Lung (tissue), 17 donors: ENCODE measurements at places on chromosomes 11 and 22. TPM values are rescaled to one million over a fixed set of nuclear protein-coding genes. Genes with fewer than 3 reads are reported as not detected.

DNA sequence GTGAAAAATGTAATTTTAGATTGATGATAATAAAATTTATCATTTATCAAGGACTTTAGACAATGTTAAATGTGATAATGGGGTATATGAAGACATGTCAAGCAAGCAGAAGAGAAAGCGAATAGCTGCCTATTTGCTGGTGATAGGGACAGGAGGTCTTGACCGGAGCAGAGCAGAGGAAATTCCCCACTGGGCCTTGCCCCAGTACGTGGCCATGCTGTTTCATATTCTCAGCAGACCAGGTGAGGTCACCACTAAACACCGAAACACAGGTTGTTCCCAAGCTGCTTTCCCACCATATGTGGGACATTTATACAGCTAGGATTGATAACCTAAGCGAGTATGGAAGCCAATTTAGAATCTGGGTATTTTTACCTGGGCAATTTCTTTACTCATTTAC, 1629.6 kb downstream of the FAM181B start:
- no peaks in the 10 kb centered on the region for H3K27me3 ChIP-seq
- H3K27ac ChIP-seq, result no peak overlapping the region
- no peak for DNase-seq
- no peaks in the 10 kb centered on the region for H3K4me1 ChIP-seq
- no peak overlapping the region for H3K4me3 ChIP-seq

- H3K36me3 ChIP-seq, result no peaks in the 10 kb centered on the region
- peaks cover 43% of the 10 kb centered on the region for H3K27me3 ChIP-seq
- H3K4me3 ChIP-seq, result no peak within 1 kb of the TSS
Measured at GRCh38 chr22:26169315-26170111, at the start of gene SEZ6L. Gene SEZ6L, plus strand, starts transcription at chr22:26169462. Its CDS starts 208 bp downstream, at chr22:26169670.

- no peak overlapping the region for H3K27ac ChIP-seq
- H3K4me3 ChIP-seq, result no peak overlapping the region
- H3K27me3 ChIP-seq, result no peaks in the 10 kb centered on the region
- H3K4me1 ChIP-seq, result peaks cover 3% of the 10 kb centered on the region
Measured at GRCh38 chr22:35663371-35663770, 15.1 kb downstream of the APOL6 start.

DNA sequence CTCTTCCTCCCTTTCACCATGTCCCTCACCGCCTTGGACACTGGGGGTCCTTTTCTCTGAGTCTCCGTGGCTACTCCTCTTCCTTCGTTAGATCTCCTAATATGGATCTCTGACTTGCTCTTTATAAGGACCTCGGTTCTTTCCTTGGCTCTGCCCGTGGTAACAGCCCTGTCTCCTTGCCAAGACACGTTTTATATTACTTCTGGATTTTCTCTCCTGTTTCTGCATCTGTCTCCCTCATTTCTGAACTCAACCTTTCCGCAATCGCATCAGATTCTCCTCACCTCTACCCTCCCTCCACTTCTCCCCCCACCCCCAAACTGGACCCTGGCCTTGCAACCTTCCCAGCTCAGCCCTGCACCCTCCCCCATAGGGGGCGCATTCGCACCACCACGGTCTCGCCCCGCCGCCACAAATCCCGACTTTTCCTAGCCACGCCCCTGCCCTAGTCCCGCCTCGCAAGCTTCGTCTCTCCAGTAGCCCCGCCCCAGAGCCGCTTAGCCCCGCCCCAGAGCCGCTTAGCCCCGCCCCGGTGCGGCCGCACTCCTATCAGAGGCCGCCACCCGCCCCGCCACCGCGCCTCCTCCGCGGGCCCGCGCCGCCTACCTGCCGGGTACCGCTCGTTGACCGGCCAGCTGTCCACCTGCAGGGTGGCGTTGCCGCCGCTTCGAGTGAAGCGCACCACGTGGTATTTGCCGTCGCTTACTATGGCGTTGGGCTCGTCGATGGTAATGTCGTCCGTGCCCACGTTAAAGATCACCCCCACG, 39.0 kb downstream of the SLC22A12 start:
- no peak overlapping the region for H3K4me3 ChIP-seq
- H3K36me3 ChIP-seq, result no peaks in the 10 kb centered on the region
- no peak overlapping the region for H3K27ac ChIP-seq
- no peak for DNase-seq
- H3K4me1 ChIP-seq, result no peaks in the 10 kb centered on the region
- peaks cover 16% of the 10 kb centered on the region for H3K27me3 ChIP-seq

DNA sequence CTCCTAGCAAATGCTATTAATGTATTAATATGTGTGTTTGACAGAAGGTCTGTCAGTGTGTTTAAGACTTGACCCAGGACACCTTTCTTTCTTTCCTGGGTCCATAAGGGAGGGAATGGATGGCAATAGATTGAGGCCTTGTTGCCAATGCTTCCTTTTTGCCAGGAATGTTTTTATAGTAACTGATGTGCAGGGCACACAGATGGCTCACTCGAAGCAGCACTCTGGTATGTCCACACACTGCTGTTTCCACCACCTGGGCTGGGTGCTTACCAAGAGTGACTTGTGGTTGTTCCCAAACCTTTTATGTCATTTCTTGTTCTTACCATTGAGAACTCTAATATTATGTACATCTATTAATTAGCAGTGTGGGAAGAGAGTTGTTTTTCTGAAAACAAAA, 396.9 kb upstream of the SYN3 start:
- H3K4me3 ChIP-seq, result no peak overlapping the region
- H3K27me3 ChIP-seq, result no peaks in the 10 kb centered on the region
- no peaks in the 10 kb centered on the region for H3K36me3 ChIP-seq
- DNase-seq, result no peak
- no peaks in the 10 kb centered on the region for H3K4me1 ChIP-seq
- no peak overlapping the region for H3K27ac ChIP-seq

- no peak for DNase-seq
- H3K27ac ChIP-seq, result no peak overlapping the region
- H3K4me3 ChIP-seq, result no peak overlapping the region
- H3K27me3 ChIP-seq, result no peaks in the 10 kb centered on the region
- no peaks in the 10 kb centered on the region for H3K36me3 ChIP-seq
Measured at GRCh38 chr11:118281284-118281683, 17.2 kb upstream of the MPZL2 start.

- peaks cover 5% of the 10 kb centered on the region for H3K4me1 ChIP-seq
- no peak for DNase-seq
- no peaks in the 10 kb centered on the region for H3K27me3 ChIP-seq
- no peaks in the 10 kb centered on the region for H3K36me3 ChIP-seq
- no peak overlapping the region for H3K4me3 ChIP-seq
- H3K27ac ChIP-seq, result no peak overlapping the region
Measured at GRCh38 chr11:100709233-100709957, 22.3 kb downstream of the ARHGAP42 start.

- no peaks in the 10 kb centered on the region for H3K27me3 ChIP-seq
- DNase-seq, result peak; percentile 77
- no peak overlapping the region for H3K4me3 ChIP-seq
- no peak overlapping the region for H3K27ac ChIP-seq
Measured at GRCh38 chr11:76602431-76602861, 68.1 kb downstream of the LRRC32 start.

- no peaks in the 10 kb centered on the region for H3K36me3 ChIP-seq
- no peak overlapping the region for H3K27ac ChIP-seq
- H3K27me3 ChIP-seq, result no peaks in the 10 kb centered on the region
- no peak overlapping the region for H3K4me3 ChIP-seq
Measured at GRCh38 chr22:27344546-27344945, 457.0 kb downstream of the MN1 start.

GRCh38 chr11:73331138-73331916, 23.3 kb downstream of the ARHGEF17 start:
- peak overlapping the region; percentile 13 for H3K27ac ChIP-seq
- H3K36me3 ChIP-seq, result no peaks in the 10 kb centered on the region
- no peaks in the 10 kb centered on the region for H3K27me3 ChIP-seq
- H3K4me1 ChIP-seq, result peaks cover 69% of the 10 kb centered on the region
- DNase-seq, result peak; percentile 90

GRCh38 chr11:1827931-1828330, 6.9 kb upstream of the SYT8 start:
- DNase-seq, result no peak
- H3K4me1 ChIP-seq, result peaks cover 46% of the 10 kb centered on the region
- H3K27ac ChIP-seq, result no peak overlapping the region
- H3K36me3 ChIP-seq, result no peaks in the 10 kb centered on the region

- H3K27ac ChIP-seq, result no peak overlapping the region
- DNase-seq, result no peak
- no peaks in the 10 kb centered on the region for H3K4me1 ChIP-seq
- no peaks in the 10 kb centered on the region for H3K27me3 ChIP-seq
Measured at GRCh38 chr11:9697766-9698165, 33.9 kb downstream of the SWAP70 start.

GRCh38 chr11:79956061-79956460, 515.2 kb upstream of the TENM4 start:
- no peak overlapping the region for H3K4me3 ChIP-seq
- H3K36me3 ChIP-seq, result no peaks in the 10 kb centered on the region
- DNase-seq, result no peak

DNA sequence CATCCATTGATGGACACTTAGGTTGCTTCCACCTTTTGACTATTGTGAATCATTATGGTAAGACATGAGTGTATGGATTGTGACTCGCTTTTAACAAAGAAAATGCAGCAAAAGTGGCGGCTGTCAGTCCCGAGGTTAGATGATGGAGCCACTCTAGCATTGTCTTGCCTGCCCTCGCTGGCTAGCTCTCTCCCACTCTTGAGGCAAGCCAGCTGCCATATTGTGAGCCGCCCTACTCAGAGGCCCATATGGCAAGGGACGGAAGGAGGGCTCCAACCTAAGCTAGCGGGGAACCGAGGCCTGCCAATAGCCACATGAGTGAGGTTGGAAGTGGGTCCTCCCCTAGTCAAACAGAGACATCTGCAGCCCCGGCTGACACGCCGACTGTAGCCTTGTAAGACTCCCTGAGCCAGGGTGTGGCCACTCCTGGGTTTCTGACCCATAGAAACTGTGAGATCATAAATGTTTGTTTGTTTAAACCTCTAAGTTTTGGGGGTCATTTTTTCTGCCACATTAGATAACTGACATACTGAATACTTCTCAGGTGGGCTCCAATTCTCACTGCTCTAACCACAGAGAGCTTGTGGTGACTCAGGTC, 160.2 kb downstream of the LDLRAD3 start:
- H3K27ac ChIP-seq, result no peak overlapping the region
- peaks cover 5% of the 10 kb centered on the region for H3K4me1 ChIP-seq
- no peaks in the 10 kb centered on the region for H3K36me3 ChIP-seq
- no peaks in the 10 kb centered on the region for H3K27me3 ChIP-seq
- no peak for DNase-seq

GRCh38 chr11:115084231-115084630, 405.9 kb downstream of the NXPE2 start:
- H3K27ac ChIP-seq, result no peak overlapping the region
- no peaks in the 10 kb centered on the region for H3K4me1 ChIP-seq
- no peak for DNase-seq
- no peaks in the 10 kb centered on the region for H3K36me3 ChIP-seq
- H3K4me3 ChIP-seq, result no peak overlapping the region

- peaks cover 79% of the 10 kb centered on the region for H3K36me3 ChIP-seq
- no peaks in the 10 kb centered on the region for H3K27me3 ChIP-seq
- H3K4me1 ChIP-seq, result peaks cover 25% of the 10 kb centered on the region
Measured at GRCh38 chr11:64771861-64772260, 6.5 kb downstream of the SF1 start.

- H3K4me3 ChIP-seq, result no peak overlapping the region
- peaks cover 10% of the 10 kb centered on the region for H3K4me1 ChIP-seq
- H3K27ac ChIP-seq, result no peak overlapping the region
- DNase-seq, result no peak
- peaks cover 20% of the 10 kb centered on the region for H3K36me3 ChIP-seq
Measured at GRCh38 chr11:96088914-96089313, 165.0 kb upstream of the MTMR2 start.

DNA sequence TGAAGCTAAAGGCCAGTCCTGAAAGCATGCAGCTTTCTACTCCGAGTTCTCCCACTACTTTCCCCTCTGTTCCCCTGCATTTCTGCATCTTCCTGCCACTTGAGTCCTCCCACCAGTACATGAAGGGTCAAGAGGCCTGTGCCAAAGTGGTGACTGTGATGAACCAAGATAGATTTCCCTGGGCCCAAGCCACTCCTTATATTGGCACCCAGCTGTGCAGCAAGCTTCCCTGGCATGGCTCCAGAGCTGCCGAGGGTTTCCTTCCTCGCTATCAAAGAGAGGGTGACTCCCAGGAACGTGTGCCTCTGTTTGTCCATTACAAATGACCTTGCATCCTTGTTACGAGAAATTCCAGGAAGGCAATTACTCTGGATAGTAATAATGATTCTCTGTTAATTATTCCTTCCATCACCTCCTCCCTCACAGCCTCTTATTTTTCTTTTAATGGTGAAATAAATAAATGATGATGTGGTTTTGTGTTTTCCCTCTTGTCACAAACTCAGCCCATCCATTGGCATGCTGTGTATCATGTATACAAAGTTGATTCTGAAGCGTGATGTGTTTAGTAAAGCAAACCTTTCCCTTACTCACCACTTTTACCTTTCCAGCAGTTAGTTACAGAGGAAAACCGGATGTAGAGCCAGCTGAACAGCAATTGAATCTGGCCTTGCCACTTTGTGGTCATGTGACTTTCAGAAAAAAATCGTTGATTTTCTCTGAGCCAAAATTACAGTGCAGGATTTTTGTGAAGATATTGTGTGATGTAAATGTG, 8.3 kb downstream of the SRSF8 start:
- H3K27ac ChIP-seq, result peak overlapping the region; percentile 52
- H3K36me3 ChIP-seq, result no peaks in the 10 kb centered on the region
- peaks cover 23% of the 10 kb centered on the region for H3K4me1 ChIP-seq
- no peaks in the 10 kb centered on the region for H3K27me3 ChIP-seq

DNA sequence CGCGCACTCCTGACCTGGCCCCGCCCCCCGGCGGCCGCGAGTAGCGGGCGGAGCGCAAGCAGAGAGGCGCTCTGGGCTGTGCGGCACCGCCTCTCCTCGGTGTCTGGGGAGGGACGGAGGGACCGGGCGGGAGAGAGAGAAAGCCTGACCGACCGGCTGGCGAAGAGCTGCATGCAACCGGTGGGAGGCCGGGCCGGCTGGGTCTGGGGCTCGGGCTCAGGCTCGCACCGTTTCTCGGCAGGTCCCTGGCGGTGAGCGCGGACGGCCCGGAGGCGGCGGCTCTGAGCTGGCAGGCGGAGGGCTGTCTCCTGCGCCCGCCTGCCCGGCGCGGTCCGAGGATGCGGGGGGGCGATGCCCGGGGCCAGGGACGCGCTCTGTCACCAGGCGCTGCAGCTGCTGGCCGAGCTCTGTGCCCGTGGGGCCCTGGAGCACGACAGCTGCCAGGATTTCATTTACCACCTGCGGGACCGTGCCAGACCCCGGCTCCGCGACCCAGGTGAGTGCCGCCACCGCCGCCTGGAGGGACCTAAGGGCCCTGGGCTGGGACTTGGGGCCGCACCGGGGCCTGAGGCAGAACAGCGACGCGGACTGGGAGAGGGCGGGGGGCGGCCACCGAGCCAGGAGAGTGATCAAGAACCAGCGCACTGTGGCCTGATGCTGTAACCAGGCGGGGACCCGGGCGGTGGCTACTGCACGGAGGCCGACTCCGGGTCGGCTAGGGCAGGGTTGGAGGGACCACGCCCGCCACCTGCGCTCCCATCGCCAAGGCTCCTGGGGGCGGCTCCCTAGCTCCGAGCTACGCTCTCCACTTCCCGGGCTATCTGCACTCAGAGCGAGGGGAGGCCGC, at the start of gene SYT9:
Gene SYT9 (plus strand): TSS at position 69 of the 847 bp plus-strand sequence. CDS start 283 bp downstream, at position 352.
- no peaks in the 10 kb centered on the region for H3K36me3 ChIP-seq
- peak; percentile 57 for DNase-seq
- peaks cover 57% of the 10 kb centered on the region for H3K27me3 ChIP-seq
- no peak within 1 kb of the TSS for H3K27ac ChIP-seq
- peak within 1 kb of the TSS; percentile 32 for H3K4me3 ChIP-seq

DCPS gene
- 10.7 TPM for total RNA-seq

OR4D5 gene
- not detected for total RNA-seq

TMEM151A gene
- 0.23 TPM for total RNA-seq

NLRP14 gene
- total RNA-seq, result 0.15 TPM

GVQW3 gene
- 7.0 TPM for total RNA-seq

PPP1R14B gene
- total RNA-seq, result 28.2 TPM

KCNK4 gene
- not detected for total RNA-seq

TNNI2 gene
- 3.1 TPM for total RNA-seq

OR2AG1 gene
- not detected for total RNA-seq

OR52E8 gene
- total RNA-seq, result not detected

CBLIF gene
- total RNA-seq, result not detected

PPP6R3 gene
- 87.4 TPM for total RNA-seq
